Thymus (tissue), 14 donors: ENCODE measurements at places on chromosomes 2 and 18. TPM values are rescaled to one million over a fixed set of nuclear protein-coding genes. Genes with fewer than 3 reads are reported as not detected.
A peak's percentile ranks its signal among the peaks of the same experiment; 100 is the strongest.

DNA sequence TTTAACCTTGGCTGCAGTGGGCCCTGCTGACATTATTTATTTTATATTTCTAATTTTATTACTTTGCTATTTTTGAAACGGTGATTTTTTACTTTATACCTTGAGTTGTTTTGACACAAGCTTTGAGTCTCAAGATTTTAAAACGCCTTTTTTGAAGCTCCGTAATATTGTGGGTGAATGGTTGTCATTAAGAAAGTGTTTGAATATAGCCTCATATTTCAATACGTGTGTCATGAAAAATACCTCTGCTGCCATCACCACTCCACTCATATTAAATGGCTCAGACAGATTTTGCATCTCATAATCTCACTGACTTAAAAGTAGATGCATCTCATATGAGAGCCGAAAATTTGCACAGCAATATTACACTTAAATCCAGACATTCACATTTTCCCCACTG is 106.6 kb downstream of the CTNNA2 start:
- DNase-seq, result no peak

GRCh38 chr2:237066396-237066795 is 19.3 kb upstream of the COPS8 start:
- no peak for DNase-seq

GRCh38 chr18:58341916-58342315 is 287.0 kb downstream of the ALPK2 start:
- no peak for DNase-seq

GRCh38 chr2:238290715-238291549 is 2.5 kb upstream of the PER2 start:
- DNase-seq, result no peak

DNA sequence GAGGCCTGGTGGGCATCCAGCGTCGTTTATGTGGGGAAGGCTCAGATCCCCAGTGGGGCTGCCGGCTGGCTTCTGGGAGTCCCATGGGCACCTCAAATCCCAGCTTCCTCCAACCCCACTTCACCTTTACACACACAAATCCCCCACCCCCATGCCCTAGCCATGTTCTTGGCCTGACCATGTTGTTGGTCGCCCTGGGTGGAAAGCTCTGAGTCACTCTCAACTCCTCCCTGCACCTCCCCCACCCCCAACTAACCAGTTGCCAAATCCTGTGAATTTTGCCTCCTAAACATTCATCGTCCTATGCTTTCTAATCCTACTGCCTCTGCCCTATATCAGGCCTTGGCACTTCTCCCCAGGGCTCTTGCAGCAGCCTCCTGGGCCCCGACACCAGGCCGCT is 6.4 kb downstream of the TNS1 start:
- no peak for DNase-seq

GRCh38 chr2:102841107-102841840 is 79.4 kb downstream of the TMEM182 start:
- DNase-seq, result peak; percentile 49

DNA sequence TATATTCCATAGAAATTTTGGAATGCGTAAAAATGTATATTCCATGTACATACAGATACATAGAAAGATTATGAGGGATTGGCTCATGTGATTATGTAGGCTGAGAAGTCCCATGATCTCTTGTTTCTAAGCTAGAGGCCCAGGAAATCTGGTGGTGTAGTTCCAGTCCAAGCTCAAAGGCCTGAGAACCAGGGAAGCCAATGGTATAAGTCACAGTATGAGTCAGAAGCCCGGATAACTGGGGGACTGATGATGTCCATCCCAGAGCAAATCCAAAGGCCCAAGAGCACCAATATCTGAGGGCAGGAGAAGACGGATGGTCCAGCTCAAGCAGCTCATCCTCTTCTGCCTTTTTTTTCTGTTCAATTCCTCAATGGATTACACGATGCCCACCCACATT is 385.0 kb upstream of the KLHL29 start:
- DNase-seq, result no peak

Gene MAP3K19
- total RNA-seq, result 0.05 TPM

Gene HOXD9
- total RNA-seq, result 0.14 TPM

DNA sequence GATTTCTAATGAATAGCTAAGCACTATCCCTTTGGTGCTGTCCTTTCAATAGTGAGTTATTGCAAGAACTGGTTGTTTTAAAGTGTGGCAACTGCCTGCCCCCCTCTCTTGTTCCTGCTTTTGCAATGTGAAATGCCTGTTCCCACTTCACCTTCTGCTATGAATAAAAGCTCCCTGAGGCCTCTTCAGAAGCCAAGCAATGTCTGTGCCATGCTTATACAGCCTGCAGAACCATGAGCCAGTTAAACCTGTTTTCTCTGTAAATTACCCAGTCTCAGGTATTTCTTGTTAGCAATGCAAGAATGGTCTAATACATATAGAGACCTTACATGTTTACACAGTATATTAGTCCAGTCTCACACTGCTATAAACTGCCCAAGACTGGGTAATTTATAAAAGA is 15.0 kb upstream of the METTL21A start:
- DNase-seq, result no peak

Gene ZNF514
- 11.5 TPM for total RNA-seq

Gene KCNE4
- 0.71 TPM for total RNA-seq

GRCh38 chr18:49447810-49448745 is 12.4 kb downstream of the DYM start:
- peak; percentile 62 for DNase-seq

Gene VSNL1
- total RNA-seq, result 0.47 TPM

Gene CDH7
- total RNA-seq, result 2.5 TPM

DNA sequence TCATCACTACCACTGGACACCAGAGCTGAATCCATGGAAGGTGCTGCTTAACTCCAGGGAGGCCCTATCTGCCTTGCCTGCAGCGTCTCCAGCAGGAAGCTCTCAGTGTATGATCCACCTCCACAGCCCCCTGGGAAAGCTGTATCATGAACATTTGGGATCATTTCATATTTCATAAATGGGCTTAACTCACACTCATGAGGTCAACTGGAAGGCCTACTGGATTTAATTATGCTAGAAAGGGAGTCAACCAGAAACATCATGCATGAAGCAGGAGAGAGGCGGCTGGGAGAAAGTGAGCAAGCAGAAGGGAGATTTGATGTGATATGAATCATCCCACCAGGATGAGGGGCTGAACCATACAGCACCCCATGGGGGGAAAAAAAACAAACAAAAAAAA is 537.7 kb downstream of the TNS1 start:
- no peak for DNase-seq

- DNase-seq, result no peak
These were observed 7.2 kb upstream of the NEURL3 start for GRCh38 chr2:96512341-96512740.
